ENCODE measurements at places on chromosomes 1 and 21. TPM values are rescaled to one million over a fixed set of nuclear protein-coding genes. Genes with fewer than 3 reads are reported as not detected.
A peak's percentile ranks its signal among the peaks of the same experiment; 100 is the strongest.

DNA sequence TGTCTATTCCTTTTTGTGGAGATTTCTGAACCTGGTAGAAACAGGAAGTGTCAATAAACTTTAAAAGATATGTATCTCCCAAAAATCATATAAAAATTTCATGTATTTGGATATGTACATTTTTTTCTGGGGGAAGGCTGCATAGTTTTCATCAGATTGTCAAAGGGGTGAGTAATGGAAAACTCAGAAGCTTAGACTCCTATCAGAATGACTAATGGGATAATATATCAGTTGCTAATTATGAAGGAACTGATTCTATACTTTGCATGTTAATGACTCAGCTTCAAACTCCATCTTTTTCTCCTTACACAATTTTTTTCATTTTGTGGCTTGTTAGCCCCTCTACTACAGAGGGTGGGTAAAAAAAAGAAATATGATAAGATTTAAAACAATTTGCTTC lies 55.9 kb downstream of the GON4L start:
- no peak for DNase-seq

DNA sequence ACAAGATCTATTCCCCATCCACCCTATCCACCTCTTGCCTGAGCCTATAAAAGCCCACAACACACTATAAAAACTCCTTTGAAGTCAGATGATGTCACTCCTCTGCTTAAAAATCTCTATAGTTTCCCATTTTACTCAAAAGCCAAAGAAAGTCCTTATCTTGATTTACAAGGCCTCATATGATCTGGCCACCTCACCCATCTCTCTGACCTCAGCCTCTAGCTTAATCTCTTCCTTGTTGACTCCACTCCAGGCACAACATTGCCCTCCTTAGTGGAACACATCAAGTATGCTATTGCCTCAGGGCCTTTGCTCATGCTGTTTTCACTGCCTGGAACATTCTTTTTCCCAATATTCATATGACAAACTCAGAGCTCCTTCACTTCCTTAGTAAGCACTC lies 33.3 kb downstream of the ZNF281 start:
- DNase-seq = no peak

- DNase-seq = no peak
Observed at GRCh38 chr1:69639159-69639558, 71.4 kb downstream of the LRRC7 start.

GRCh38 chr1:91830242-91831131 lies 55.5 kb downstream of the TGFBR3 start:
- peak; percentile 27 for DNase-seq

- DNase-seq = no peak
Observed at GRCh38 chr1:163300568-163300967, 21.2 kb upstream of the NUF2 start.

Gene FCRL4
- polyA plus RNA-seq = not detected

All from hepatocyte (in vitro differentiated cells).